ENCODE measurements at places on chromosomes 11 and 22.
A peak's percentile ranks its signal among the peaks of the same experiment; 100 is the strongest.

DNA sequence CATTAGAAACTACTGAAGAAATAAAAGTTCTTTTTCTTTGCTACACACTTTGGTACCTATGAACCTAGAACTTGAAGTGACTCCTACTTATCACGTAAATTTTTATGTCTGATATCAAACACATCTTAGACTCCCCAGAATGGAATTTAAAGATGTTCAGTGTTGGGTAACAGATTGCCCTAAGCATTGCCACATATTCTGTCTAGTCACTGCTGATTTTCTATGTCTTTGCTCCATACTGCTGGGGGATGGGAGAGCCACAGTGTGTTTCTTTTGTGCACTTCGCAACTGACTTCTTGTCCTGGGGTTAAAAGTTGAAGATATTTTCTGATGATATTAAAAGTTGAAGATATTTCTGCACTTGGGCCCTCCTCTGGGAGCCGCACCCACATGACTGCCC lies 19.4 kb upstream of the MYO18B start:
- DNase-seq, result no peak

DNA sequence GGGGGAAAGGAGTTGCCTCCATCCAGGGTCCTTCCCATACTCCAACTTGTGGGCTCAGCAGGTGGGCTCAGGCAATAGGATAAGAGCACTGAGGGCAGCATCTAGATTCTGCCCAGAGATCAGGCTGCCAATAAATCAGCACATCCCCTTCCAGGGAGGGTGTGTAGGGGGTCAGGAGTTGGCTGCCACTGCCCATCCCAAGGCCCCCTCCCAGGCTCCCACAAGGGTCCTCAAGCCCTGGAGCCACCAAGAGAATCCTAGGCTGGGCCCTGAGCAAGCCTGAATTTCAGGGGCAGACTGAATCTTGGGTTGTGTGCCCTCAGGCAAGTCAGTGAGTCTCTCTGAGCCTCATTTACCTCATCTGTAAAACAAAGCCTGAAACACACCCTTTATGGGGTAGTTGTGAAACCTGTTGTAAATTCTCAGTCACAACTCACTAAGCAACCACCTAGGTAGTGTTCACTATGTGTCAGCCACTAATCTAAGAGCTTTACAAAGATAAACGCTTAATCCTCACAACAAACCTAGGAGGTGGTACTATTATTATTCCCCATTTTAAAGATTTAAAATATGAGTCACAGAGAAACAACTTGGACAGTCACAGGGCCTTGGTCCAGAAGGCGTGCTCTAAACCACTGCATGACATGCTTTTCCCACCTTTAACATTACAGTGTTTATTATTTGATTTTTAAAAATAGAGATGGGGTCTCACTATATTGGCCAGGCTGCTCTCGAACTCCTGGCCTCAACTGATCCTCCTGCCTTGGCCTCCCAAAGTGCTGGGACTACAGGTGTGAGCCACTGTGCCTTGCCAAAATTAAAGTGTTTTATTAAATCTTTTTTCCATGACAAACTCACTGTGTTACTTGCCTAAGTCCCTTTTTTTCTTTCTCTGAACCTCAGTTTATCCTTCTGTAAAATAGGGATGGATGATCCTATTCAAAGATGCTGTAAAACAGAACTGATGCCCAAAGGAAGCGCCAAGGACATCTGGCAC lies 36.2 kb downstream of the LMO1 start:
- DNase-seq, result no peak

DNA sequence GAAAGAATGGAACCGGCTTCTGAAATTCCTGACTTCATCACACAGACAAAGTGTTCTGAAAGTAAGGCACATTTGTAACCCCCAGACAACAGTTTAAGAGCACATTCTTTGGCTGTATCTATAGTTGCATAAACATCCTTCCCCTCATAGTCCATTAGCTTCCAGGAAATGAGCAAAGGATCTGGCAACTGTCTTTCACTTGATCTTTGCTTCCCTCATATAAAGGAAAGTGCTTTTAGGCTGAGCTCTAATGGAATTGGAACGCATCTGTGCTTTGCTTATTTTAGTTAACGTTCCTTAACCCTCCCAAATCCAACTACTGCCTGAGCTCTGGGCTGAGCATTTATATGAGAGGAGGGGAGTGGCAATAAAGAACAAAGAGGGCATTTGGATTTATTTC lies 76.9 kb upstream of the API5 start:
- DNase-seq, result no peak

DNA sequence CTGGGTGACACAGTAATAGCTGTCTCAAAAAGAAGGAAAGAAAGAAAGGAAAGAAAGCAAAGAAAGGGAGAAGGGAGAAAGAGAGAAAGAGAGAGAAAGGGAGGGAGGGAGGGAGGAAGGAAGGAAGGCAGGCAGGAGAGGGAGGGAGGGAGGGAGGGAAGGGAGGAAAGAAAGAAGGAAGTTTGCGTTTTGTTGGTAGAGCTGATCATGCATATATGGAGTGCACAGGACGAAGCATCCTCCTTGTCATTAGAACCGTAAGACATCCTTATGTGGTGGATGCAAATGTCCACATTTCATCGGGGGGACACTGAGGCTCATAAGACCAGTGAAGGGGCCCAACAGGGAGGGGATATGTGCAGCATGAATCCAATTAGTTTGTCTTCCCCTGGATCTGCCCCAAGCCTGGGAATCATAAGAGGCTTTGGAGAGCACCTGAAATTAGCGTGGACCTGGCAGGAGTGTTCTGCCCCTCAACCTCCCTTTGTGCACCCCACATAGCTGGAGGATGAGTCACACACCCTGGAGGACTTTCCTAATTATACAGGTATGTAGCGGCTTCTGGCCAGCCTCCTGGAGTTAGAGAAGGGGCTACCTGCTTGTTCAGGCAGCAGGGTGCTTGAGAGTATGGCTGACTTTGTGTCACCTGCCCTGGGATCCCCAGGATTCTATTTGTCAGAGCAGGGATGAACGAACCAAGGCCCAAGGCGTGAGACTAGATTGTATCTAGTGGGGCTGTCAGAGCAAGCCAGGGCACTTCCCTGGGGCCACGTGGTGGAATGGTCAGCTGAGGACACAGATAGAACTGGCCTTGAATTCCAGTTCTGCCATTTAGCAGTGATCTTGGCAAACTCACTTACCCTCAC lies 119.7 kb upstream of the CD82 start:
- DNase-seq, result no peak

DNA sequence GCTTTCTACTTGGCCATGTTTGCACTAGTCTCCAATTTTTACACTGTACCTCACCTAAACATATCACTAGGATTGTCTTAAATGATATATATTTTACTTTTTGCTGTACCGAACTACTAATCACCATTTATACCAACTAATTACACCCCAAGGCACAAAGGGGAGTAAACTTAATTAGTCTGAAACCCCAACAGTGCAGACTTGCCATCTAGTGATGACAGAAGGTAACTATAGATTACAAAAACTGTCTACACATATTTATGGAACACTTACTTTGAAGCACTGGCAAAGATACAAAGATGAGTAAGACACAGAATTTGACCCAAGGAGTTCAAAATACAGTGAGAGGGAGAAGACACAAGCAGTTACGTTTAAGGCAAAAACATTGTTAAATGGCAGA lies 139.7 kb downstream of the CNTN5 start:
- no peak for DNase-seq

- no peak for DNase-seq
Observed at GRCh38 chr11:2559527-2560311, 114.9 kb downstream of the KCNQ1 start.

DNA sequence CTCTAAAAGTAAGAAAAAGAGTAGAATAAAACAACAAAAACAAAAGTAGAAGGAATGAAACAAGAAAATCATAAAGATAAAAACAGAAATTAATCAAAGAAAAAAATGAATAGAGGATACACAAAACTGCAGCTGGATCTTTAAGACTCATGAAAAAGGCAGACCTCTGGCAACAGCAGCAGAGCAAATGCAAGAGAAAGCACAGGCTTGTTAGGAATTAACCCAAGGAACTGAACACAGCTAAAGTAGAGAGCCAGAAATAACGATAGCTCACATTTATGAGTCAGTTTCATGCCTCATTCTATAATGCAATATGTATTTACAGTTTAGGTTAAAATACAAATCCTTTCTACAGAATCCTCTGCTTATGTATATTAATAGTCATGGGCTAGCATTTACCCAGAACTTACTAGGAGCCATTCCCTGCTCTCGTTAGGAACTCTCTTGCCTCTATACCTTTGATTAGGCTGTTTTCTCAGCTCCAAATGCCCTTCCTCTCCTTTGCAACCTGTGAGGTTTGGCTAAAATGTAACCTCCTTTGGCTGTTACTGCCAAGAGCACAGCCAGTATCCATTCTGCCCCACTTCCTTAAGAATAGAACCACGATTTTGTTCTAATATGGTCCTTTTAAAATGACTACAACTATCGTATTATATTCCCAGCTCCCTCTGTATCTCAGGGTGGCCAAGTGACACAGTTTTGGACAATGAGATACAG lies 38.3 kb upstream of the NFAM1 start:
- DNase-seq, result no peak

DNA sequence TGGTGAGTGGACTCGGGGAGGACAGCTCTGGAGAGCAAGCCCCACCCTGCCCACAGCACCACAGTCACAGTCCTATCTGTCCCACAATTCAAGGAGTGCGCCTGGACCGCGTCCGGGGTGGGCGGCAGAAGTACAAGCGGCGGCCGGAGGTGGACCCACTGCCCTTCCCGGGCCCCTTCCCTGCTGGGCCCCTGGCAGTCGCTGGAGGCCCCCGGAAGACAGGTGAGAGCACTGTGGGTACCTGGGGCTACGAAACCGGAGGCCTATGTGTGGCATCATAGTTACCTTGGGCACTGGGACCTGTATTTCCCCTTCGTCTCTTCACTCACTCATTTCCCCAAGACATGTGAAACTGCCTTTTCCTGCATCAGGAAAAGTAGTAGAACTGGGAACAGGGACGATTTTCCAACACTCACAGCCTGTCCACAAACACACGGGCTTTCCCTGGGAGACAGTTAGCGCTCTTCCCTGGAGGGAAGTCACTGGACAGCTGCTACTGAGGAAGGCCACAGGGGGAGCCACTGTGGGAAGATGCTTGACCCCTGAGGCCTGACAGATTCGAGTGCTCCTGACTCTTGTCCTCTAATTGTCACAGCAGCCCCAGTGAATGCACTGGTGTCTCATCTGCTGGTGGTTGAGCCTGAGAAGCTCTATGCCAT lies 3.1 kb downstream of the TRMT112 start:
- DNase-seq, result no peak

DNA sequence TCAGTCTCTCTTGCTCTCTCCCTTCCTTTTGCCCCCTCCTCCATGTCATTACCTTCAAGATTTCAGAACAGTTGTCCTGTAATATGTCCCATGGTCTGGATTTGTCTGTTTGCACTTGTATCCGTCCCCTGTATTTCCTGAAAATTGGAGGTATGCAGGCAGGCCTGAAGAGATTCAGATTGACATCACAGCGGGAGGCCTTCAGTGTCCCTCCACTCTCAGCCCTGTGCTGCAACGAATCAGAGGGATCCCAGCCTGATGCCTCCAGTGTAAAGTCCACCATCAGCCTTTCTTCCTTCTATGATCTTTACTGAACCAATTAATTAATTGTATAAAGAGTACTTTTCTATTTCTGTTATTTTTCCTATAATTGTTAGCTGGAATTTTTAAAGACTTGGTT lies 57.3 kb downstream of the ELMOD1 start:
- DNase-seq, result no peak

- DNase-seq, result no peak
Observed at GRCh38 chr11:57735619-57736298, 5.5 kb upstream of the SELENOH start.

- DNase-seq, result no peak
Observed at GRCh38 chr11:62611705-62612365, 740 bp downstream of the EML3 start.

GRCh38 chr11:70912226-70912840 lies 340.0 kb downstream of the SHANK2 start:
- peak; percentile 34 for DNase-seq

DNA sequence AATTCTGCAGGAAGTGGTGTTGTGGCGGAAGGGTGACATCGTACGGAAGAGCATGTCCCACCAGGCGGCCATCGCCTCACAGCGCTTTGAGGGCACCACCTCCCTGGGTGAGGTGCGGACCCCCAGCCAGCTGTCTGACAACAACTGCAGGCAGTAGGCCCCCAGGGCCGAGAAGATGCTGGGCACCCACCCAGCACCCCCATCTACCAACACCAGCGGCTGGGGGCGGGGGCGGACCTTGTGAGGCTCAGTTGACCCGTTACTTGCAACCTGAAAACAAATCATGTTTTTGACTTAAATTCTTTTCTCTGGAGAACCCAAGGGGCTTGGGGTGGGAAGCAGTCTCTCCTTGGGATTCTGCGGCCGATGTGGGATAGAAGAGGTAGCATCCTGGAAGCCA lies 7.7 kb downstream of the THYN1 start:
- no peak for DNase-seq

DNA sequence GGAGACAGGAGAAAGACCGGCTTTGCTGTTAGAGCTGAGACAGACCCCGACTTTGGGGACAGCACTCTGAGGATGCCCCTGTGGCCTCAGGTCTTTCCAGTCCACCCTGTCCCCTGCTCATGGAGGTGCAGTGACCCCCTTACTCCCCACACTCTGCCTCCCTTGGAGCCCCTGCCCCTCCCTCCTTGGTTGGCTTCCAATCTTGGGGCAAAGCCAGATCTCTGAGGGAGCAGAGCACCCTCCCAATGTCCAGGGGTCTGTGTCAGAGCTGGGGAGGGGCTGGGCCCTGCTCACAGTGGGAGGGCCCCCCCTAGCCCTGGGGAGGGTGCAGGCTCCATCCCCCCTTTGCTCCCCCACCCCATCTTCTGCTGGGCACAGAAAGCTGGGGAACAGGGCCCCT lies 50.0 kb downstream of the IGLL1 start:
- DNase-seq, result no peak

- no peak for DNase-seq
Observed at GRCh38 chr11:65211293-65212105, 29.8 kb downstream of the CAPN1 start.

DNA sequence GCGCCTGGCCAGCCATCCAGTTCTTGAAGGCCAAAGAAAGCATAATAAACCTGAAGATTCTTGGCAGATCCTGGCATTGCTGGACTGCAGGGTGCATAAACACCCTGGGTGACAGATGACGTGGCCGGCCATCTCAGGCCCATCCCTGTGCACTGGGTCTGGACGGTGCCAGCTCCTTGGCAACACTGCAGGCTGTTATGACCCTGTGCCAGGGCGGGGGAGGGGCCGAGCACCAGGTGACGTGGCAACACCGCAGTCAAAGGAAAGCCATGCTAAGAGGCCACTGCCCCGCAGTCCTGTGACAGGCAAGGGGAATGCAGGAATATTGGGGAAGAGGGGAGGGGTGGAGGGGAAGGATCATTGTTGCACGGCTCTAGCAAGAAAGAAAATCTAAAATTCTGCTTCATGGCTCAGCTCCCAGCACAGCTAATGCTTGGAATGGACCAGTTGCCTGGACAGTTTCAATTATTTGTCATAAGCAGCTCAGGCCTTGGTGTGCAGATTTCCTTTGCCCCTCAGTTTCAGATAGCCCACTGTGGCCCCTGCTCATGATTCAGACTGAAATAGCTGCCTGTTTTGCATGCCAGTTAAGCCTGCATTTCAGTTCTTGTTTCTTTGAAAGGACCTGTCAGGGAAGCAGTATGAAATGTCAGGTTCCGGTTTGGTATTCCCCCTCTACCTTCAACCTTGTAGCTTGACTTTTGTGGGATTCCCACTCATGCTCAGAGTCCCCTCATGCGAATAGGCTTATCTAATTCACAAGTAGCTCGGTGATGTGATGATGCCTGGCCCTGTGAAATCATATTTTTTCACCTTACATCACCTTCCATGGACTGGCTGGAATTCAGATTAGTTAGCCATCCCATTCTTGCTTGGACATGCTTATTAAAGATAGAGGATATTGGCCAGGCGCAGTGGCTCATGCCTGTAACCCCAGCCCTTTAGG lies 29.7 kb upstream of the DDX6 start:
- DNase-seq, result no peak

GRCh38 chr11:111409915-111410314 lies 30.8 kb upstream of the POU2AF1 start:
- no peak for DNase-seq

All from NCI-H748 treated with DMSO at 0.1 percent for 48 hours (cell line).